Panc1 (cell line): ENCODE measurements at places on chromosomes 13 and 19.

- no peak for DNase-seq
Measured at GRCh38 chr13:81001828-81002385, 661.0 kb upstream of the SPRY2 start.

GRCh38 chr13:110464556-110465333 lies 96.8 kb downstream of the RAB20 start:
- DNase-seq, result no peak

DNA sequence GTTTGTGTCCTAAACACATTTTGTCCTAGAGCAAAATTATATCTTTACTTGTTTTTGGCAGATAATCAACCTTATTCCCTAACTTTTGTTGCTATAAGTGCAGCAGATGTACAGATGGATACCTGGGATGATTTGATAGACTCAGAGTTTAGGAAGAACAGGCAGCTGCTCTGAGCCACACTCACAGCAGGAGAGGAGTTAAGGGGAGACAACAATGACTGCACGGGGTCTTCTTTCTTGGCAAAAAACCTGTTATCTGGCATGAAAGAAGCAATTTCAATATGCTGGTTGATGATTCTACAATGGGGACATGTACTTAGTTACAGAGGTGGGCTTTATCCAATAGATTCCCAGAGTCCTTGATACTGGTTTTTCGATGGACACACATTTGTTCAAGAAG lies 258.9 kb upstream of the PCDH9 start:
- DNase-seq, result no peak

DNA sequence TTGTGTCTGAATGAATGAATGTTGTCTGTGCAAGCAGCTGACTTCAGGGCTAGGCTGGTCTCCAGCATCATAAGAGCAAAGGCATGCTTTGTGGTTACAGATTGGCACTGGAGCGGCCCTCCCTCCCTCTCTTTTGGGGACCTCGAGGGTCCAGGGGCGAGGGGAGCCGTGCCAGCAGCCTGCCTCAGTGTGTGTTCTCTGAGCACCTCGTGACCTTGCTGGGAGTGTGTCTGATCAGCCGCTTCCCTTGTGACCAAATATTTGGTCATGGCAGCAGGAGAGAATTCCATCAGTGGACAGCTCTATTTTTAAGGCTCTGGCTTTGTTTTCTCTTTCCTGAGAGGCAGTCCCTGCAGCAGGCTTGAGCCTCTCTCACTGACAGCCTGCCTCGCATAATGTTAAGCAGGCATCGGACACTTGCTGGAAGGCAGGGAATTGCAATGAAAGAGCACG lies 329.7 kb downstream of the UQCRFS1 start:
- DNase-seq, result no peak

DNA sequence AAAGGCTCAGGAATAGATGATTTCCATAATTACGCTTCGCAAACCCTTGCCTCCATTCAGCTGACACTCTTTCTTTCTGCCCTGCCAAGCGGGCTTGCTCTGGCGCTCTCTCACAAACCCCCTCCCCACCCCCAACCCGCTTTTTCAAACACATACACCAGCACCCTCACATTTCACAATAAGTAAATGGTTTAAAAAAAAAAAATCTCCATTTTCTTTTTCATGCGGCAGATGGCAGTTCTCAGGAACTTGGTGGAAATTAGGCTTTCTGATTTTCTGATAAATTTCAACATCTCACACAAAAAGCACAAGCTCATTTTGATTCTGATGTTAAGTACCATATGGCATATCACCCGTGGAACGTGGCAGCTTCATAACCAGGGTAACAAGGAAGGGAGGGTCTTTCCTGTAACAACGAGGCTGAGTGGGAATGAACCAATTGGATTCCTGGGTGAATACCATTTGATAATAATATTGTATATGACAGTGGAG lies 43.8 kb downstream of the C13orf42 start:
- DNase-seq, result no peak

DNA sequence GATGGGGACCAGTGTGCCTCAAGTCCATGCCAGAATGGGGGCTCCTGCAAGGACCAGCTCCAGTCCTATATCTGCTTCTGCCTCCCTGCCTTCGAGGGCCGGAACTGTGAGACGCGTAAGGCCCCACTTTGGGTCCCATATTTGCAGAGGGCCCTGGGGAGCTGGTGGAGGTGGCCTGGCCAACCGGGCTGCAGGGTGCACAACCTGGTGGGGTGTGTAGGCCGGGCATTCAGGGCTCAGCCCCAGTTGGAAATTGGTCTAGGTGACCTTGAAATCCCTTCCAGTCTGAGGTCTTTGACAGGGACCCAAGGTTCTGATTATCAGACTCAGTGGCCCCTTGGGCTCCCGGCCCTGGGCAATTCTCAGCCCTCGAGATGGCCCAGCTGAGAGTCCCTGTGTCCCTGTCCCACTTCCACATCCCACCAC lies 8.3 kb downstream of the F7 start:
- DNase-seq, result no peak

GRCh38 chr13:96822895-96823294 lies 171.4 kb downstream of the OXGR1 start:
- DNase-seq, result no peak

- no peak for DNase-seq
Measured at GRCh38 chr19:19514215-19514657, 1.1 kb downstream of the TSSK6 start.

DNA sequence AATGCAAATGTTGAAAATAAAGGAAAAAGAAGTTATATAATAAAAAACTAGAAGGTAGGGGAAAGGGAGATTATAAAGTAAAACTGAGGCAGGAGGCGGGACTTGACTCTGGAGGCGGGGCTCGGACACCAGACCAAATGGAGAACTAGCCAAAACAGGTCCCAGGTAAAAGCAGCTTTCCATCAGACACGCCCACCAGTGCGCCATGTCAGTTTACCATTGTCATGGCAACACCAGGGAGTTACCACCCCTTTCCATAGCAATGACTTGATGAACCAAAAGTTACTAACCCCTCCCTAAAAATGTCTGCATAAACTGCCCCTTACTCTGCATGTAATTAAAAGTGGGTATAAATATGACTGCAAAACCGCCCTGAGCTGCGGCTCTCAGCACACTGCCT lies 70.9 kb downstream of the PEPD start:
- DNase-seq, result no peak

GRCh38 chr19:50510700-50511068 lies 307 bp downstream of the JOSD2 start:
- no peak for DNase-seq

GRCh38 chr13:42071672-42072419 lies 23.4 kb downstream of the DGKH start:
- DNase-seq, result no peak

- no peak for DNase-seq
Measured at GRCh38 chr19:44113784-44114390, 688 bp downstream of the ZNF225 start.

DNA sequence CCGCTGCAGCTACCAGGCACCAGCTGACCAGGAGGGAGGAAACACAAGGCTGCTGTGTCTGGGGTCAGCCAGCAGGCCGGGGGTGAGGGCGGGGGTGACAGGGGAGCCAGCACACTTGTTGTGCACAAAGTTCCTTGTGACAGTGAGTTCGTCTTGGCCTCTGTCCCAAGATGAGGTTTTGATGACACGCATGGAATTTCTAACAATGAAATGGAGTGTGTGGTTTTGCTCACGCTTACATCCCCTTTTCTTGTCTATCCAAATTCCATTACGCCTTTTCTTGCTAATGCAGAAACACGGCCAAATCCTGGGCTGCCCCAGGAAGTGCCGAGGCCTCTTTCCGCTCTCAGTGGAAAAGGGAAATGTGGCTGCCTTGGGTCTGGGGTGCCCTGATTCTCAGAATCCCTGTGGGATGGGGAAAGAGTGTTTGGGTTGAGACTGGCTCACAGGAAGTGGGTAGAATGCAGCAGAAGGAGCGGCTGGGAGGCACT lies 73.8 kb downstream of the GADD45B start:
- DNase-seq, result no peak

DNA sequence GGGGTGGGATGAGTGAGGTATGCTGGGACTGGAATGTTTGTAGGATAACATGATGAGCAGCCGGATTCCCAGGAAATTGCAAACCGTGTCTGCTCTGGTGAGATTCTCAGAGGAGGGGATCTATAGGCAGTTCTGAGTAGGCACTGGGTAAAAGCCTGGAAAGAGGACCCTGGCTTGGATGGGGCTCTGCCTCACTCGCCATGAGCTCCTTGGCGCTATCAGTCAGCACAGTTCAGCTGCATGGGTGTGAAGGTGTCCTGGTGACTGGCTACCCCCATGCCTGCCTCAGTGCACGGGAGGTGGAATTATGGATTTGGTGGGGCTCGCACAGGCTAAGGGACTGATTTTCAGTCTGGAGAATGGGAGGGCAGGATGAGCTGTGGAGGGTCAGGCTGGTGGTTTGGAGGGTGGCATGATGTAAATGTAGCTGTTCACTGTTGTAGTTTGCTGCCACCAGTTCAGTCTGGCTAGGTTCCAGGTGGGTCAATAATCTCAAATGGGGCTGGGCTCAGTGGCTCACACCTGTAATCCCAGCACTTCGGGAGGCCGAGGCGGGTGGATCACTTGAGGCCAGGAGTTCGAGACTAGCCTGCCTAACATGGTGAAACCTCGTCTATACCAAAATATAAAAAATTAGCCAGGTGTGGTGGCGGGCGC lies 9.2 kb upstream of the ZNF627 start:
- DNase-seq, result no peak

DNA sequence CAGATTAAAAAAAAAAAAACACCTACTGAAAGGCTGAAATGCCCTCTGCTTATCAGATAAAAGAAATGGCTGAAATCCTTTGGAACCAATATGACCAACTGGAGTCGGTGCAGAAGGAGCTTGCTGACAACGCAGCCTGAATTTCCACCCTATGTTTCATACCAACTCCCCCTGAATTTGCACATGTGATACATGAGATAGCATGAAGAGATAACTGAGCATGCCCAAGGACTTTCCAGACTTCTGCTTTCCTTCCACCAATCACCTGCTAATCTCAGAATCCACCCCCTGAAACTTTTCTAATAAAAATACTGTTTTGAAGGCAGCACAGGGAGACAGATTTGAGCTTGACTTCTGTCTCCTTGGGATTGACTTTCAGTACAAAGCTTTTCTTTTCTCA lies 32.2 kb upstream of the WDFY2 start:
- no peak for DNase-seq

DNA sequence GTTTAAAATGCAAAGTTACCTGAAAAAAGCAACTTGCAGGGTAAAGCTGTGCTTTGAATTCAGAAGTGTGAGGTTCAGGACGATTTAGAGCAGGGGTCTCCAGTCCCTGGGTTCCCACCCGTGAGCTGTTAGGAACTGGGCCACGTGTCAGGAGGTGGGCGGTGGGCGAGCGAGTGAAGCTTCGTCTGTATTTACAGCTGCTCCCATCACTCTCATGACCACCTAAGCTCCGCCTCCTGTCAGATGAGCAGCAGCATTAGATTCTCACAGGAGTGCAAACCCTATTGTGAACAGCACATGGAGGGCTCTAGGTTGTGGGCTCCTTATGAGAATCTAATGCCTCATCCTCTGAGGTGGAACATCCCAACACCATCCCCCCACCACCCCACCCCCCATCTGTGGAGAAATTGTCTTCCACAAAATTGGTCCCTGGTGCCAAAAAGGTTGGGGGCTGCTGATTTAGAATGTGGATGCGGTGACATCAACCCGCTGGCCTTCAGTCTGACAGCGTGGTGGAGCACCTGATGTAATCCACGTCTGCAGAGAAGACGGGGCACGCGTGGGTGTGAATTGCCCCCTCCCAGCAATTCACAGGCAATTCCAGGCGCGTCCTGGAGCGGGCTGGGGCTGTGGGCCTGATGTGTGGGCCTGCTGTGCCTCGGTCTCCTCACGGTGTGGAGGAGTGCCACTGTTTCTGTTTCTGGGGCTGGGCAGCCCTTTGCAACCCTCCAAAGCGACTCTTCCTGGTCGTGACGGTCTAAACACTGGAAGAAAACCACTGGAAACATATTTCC lies 214.0 kb upstream of the SOX1 start:
- no peak for DNase-seq

DNA sequence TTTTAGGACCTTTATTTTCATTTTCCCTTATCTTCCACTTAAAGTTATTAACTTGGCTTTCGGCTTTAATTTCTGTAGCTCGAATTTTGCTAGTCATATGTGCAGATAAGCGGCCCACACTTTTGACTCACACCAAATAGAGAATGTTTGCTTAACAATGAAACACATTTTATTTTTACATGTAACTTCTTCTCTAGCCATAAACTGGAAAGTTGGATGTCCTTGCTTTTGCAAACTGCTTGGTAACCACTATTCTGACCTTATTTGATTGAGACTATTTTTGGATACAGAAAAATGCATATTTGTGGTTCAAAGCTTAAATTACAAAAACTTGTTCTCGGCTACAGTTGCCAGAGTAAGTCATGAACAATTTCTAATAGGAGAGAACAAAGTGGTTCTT lies 600.0 kb downstream of the KCTD12 start:
- DNase-seq, result no peak

DNA sequence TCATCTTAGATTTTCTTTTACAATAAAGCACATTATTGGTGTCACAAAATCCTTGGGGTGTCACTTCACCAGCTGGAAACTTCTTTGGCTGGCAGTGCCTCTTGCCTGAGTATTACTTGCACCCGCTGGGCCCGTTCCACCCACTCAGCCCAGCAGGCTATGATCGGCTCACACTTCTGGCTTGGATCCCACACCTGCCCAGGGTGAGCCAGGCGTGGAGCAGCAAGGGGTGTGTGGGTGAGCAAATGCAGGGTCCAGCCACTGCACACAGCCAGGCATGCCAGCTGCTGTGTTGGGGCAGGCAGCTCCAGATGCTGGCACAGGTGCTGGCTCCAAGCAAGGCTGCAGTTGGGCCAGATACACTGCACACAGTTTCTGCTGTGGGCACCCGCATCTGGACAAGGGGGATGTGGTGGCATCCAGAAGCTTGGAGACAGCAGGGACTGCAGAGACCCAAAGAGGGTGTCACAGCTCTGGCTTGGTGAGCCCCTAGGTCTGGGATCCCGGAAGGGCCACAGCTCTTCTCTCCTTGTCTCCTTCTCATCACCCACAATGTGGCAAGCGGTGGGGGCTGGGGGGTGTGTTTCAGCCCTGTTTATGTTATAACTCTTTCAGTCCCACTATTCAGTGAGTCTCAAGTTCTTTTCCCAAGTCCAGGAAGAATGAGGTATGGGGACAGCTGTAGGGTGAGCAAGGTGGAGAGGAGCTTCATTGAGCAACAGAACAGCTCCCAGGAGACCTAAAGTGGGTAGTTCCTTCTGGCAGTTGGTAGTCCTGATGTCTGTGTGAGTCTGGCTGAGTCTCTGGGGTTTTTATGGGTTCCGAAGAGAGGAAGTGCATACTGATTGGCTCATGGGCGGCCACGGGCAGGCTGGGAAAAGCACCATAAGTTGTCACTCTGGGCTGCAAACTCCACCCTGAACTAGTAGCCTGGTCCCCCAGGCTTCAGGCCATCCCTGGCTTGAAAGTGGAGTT lies 25.3 kb upstream of the TBC1D4 start:
- no peak for DNase-seq

- no peak for DNase-seq
Measured at GRCh38 chr13:104485571-104485970, 1419.4 kb upstream of the SLC10A2 start.

GRCh38 chr13:52652980-52653303 lies 306 bp downstream of the SUGT1 start:
- DNase-seq, result no peak
